ENCODE measurements at places on chromosomes 11 and 22.

DNA sequence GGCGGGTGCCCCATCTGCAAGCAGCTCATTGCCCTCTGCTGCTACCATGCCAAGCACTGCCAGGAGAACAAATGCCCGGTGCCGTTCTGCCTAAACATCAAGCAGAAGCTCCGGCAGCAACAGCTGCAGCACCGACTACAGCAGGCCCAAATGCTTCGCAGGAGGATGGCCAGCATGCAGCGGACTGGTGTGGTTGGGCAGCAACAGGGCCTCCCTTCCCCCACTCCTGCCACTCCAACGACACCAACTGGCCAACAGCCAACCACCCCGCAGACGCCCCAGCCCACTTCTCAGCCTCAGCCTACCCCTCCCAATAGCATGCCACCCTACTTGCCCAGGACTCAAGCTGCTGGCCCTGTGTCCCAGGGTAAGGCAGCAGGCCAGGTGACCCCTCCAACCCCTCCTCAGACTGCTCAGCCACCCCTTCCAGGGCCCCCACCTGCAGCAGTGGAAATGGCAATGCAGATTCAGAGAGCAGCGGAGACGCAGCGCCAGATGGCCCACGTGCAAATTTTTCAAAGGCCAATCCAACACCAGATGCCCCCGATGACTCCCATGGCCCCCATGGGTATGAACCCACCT is 28.0 kb upstream of the L3MBTL2 start:
- no peak for DNase-seq

GRCh38 chr11:71144010-71144409 is 108.4 kb downstream of the SHANK2 start:
- DNase-seq, result no peak

DNA sequence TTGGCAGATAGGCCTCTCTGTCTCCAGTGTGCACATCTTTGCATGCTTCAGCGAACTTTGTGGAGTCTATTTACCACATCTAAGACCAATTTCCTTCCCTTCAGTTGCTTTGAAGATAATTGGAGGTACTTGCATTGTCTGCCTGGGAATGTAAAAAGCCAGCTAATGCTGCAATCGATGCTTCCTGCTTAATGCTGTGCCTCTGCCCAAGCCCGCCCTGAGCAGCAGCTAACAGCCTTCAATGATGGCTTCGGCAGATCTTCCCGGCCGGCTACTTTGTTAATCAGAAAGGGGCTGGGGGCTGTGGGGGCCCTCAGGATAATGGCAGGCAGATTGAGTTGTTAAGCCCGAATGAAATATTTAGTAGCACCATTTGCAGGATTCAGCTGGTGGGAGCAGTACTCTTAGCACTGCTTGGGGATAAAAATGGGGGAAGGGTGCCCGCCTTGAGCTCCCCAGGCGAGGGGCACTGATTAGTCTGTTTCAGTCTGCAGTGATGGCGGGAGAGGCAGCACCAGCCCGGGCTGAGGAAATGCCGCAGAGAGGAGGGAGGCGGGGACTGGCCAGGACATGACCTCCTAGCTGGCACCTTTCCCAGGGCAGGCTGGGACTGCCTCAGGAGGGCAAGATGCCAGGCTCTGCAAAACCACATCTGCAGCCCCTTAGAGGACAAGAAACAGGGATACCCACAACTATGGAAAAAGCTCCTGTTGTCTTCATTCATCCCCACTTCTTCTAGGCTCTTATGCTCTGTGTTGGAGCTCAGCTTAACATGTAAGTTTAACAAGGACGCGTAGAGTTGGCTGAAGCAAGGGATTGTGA is 460.0 kb downstream of the BUD13 start:
- no peak for DNase-seq

DNA sequence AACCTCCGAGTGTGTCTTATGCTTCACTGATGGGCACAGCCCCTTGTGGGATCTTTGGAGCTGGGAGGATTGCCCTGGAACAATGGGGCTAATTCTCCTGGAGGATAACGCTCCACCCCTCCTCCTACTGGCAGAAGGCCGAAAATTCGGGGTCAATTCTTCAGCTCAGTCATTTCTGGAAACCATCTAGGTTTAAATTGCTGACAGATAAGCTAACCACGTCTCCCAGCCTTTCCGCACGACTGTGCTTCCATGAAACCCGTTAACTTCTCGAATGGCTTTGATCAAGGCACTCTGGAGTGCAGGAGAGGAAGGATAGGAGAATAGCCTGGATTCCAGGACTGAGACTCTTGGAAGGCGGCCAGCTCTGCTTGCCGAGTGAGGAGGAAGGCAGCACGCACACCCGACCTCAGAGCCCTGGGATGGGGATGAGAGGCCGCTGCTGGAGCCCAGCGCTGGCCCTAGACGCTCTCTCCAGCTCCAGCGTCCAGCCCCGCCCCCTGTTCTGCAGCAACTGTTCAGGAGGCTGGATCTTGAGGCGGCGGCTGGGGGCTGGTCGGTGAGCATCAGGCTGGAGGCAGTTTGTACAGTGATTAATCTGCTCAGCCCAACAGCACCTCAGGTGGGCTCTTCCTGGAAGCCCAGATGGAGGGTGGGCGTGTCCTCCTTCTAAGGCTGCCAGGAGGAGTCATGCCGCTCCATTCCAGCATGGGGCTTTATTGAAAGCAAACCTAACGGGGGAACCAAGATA is 176.7 kb upstream of the NCAM1 start:
- DNase-seq, result peak; percentile 39

DNA sequence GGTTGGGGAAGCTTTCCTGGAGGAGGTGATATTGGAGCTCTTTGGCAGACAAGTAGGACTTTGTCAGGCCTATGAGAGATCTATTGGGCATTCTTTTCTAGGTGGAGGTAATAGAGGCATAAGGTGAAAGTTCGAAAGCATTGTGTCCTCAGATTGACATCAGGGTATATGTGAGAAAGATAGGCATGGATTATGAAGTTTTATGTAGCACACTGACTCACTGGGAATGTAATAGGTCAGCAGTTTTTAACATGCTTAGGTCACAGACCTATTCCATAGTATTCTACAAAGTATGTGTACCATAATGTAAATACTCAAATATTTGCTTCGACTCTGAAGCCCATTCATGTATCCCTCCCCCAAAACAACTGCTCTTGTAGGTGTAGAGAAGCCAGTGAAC is 11.8 kb downstream of the HIKESHI start:
- DNase-seq, result no peak

- DNase-seq, result no peak
Measured at GRCh38 chr11:59754494-59754858, 700 bp upstream of the STX3 start.

- DNase-seq, result no peak
Measured at GRCh38 chr22:45502215-45503049, at the start of gene FBLN1. Gene FBLN1, plus strand, starts transcription at chr22:45502883. Its CDS starts 103 bp downstream, at chr22:45502986.

- DNase-seq, result no peak
Measured at GRCh38 chr11:1778141-1778911, 14.6 kb upstream of the CTSD start.

- no peak for DNase-seq
Measured at GRCh38 chr11:11816511-11817314, 25.1 kb upstream of the USP47 start.

- DNase-seq, result no peak
Measured at GRCh38 chr11:117828611-117829368, 4.2 kb upstream of the FXYD2 start.

DNA sequence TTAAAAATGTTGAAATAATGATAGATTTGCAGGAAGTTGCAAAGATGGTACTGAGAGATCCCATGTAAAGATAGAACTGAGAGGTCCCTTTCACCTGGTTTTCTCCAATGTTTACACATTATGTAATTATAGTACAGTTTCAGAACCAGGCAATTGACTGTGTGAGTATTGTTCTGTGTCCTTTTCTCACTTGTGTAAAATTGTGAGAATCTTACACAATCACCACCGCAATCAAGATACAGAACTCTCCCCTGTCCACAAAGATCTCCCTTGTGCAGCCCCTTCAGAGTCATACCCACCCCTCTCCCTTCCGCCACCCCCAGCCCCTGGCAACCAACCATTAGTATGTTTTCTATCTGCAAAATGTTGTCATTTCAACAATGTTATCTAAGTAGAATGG is 119.8 kb upstream of the NAV2 start:
- DNase-seq, result no peak

DNA sequence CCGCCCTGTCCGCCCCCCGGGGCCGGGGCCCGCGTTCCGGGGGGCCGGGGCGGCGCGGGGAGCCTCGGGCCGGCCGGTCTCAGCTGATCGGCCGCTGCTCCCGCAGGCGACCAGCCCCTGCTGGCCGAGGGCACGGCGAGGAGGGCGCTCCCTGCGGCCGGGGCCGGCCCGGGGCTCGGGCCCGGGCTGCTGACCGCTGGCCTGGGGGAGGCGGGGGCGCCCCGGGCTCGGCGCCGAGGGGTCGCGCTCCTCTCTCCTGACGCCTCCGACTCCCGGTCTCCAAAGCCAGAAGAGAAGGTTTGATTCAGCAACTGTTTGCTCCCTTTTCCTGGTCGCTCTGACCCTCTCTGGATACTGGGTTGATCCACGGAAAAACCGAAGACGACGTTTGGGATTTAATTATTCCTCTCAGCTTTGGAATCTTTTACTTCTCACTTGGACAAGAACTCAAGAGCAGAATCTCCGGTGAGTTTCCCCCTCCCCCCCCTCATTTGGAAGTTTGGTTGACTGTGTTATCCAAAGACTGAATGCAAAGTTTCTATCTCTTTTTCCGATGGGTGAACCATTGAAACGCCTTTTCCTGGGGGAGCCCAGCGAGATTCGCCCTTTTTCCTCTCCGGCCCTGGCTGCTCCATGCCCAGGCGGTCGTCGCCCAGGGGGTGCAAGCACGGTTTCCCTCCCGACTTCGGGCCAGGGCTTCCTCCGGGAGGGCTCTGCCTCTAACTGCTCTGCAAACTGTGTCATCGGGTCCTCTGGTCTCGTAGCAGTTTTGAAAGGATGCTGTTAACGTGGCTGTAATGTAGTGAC is 725 bp downstream of the KDM2A start:
- no peak for DNase-seq

DNA sequence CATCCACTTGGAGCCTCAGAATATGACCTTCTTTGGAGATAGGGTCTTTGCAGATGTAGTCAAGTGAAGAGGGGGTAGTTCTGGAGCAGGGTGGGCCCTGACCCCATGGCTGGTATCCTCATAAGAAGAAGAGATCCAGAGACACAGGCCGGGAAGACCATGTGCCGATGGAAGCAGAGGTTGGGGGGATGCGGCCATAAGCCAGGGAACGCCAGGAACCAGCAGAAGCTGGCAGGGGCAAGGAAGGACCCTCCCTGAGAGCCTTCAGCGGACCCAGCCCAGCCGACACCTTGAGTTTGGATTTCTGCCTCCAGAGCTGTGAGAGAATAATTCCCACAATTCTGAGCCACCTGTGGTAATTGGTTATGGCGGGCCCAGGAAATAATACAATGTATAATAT is 26.1 kb upstream of the SMIM38 start:
- no peak for DNase-seq

DNA sequence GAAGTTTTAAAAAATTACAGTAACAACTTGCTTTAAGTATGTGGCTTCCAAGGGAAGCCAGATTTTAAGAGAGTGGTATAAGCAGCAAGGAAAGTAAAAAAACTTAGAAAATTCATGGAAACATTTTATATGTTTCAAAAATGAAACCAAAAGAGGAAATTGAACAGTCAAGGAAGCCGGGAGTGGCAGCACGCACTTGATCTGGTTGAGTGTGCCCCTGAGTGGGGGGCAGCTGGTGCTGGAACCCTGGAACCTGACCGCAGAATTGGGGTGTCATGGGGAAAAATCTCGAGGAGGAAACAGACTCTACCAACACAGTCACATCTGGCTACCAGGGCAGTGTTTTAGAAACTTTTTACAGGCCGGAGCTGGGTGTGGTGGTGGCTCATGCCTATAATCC is 14.0 kb downstream of the MICALL1 start:
- no peak for DNase-seq

- no peak for DNase-seq
Measured at GRCh38 chr22:24161909-24162308, 19.4 kb upstream of the SUSD2 start.

DNA sequence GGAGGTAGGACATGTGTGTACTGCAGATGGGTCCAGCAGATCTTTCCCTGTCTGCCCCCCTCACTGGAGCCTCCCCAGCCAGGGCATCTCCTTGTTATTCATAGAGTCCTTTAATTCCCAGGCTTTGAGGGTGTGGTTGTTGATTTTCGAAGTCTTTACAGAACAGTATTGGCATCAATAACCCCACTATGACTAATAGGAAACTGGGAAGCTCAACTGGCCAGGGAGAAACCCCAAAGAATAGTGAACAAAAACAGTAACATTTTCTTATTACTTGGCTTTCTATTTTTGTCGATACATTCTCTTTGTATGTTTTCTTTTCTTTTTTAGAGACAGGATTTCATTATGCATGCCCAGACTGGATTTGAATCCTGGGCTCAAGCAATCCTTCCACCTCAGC is 57.9 kb downstream of the NF2 start:
- DNase-seq, result no peak

DNA sequence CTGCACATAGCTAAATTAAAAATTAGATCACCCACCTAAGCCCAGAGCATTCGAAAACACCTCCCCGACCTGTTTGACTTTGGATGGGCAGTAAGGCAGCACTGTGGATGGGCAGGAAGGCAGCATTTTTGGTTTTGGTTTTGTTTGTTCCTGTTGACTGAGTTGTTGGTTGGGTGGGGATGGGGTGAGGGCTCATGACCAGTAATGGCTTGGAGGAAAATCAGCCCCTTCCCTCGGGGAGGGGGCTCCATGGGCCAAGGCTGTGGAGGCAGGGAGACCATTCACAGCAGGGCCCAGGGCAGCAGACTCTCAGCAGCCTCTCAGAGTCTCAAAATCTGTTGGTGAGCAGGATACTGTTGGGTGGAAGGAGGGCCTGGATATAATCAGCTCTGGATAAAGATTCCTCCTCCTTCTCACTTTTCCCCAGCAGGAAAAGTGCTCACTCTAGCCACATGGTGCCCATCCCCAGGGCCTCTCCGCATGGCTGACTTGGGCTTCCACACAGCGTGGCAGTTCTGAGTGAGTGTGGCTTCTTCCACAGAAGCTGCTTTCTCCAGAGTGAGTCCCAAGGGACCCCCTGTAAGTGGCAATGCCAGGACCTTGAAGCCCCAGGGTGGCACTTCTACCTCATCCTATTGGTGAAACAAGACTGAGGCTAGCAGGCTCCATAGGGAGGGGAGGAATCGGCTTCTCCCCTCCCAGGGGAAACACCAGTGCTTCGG is 1491.2 kb downstream of the BRD1 start:
- DNase-seq, result no peak

- peak; percentile 25 for DNase-seq
Measured at GRCh38 chr11:48170241-48171233, 46.1 kb upstream of the OR4B1 start.

DNA sequence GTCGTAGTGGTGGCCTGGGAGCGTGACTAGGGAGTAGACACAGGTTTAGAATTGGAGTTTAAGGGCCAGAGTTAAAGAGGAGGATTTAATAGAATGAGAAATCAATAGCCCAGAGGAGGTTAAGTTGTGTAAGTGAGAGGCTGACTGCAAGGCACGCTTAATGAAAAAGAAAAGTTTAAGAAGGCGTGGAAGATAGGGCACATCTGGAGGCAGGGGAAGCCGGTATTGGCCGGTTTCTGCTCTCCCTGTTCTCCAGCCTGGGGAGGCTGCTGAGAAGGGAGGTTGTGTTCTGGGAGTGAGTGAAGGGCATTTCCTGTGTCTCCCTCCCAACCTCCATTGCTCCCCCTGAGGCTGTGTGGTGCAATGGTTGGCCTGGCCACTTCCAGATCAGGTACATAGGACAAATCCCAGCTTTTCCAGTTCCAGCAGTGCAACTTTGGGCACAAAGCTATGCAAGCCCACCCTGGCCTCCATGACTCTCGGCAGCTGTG is 6.3 kb downstream of the GRIK4 start:
- no peak for DNase-seq

Data from AG09309 (cell line).